ENCODE measurements at places on chromosomes 5 and 9.

DNA sequence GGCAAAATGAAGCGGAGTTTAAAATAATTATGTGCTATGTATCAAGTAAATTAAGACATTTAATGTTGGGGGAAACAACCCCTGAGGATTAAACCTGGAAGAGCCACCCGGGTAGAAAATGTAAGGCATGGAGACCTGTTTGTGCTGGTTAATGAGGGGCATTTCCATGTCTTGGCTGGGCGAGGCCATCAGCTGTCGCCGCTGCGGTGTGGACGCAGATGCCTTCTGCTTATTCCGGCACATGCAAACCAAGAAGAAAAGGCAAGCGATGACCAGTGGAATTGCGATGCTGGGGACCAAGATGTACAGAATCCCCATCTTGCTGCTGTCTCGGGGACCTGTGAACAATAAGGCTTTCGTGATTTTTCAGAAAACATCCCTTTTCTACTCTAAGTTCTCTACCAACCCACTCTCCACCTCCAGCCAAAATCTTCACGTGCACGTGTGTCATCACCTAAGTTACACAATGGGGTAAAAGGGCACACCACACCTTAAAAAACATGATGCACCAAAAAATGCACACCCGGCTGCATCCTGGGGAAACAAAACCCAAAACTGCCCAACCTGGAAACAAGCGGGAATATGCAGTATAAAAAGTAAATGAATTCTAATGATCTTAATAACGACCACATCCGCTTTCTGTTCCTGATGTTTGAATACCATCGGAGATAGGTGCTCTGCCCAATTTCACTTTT, 223.5 kb downstream of the ROR2 start:
- H3K4me1 ChIP-seq, result peaks cover 25% of the 10 kb centered on the region
- H3K36me3 ChIP-seq, result peaks cover 27% of the 10 kb centered on the region
- no peaks in the 10 kb centered on the region for H3K27me3 ChIP-seq
- H3K27ac ChIP-seq, result no peak overlapping the region
- no peak overlapping the region for H3K4me3 ChIP-seq

DNA sequence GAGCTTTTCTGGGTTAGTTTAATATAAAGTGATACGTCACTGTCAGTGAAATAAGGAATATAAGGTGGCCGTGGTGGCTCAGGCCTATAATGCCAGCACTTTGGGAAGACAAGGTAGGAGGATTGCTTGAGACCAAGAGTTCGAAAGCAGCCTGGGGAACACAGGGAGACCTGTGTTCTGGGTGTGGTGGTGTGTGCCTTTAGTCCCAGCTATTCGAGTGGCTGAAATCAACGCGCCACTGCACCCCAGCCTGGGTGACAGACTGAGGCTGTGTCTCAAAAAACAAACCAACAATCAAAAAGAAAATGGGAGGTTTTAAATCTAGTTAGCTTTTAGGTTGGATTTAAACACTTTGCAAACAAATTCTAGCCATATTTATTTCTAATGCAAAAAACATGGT, 53.1 kb downstream of the NSD1 start:
- peaks cover 22% of the 10 kb centered on the region for H3K4me1 ChIP-seq
- H3K27ac ChIP-seq, result no peak overlapping the region
- H3K27me3 ChIP-seq, result no peaks in the 10 kb centered on the region
- no peak overlapping the region for H3K4me3 ChIP-seq
- no peaks in the 10 kb centered on the region for H3K36me3 ChIP-seq

DNA sequence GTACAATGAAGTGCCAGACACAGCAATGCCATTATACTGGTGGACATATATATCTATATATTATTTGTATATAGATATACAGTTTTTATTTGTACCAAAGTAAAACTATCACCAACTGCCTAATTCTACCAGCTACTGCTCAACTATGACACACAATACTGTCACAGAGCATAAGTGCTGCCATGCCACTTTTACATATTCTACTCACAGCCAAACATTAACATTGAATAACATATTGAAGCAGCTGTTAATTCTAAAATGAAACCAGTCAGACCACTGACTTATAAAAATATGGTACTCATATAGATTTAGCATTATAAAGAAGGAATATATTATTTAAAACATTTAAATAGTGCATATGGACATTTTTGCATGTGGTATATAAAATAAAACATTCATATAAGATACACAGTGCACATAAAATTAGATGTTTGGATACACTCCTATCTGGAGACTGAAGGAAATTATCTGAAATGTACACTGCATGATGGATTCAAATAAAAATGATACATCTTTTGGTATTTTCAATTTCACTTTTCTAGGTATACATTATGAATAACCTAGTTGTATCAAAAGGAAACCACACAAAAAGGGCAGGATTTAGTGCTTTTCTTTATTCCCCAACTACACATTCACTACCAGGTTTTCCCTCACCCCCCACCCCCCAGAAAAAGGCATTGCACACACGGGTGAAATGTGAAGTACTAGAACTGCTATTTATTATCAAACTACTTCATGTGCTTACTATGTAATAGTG, 48.9 kb downstream of the PKD2L2 start:
- H3K4me3 ChIP-seq, result no peak overlapping the region
- peaks cover 6% of the 10 kb centered on the region for H3K4me1 ChIP-seq
- H3K27ac ChIP-seq, result no peak overlapping the region
- no peak for DNase-seq

DNA sequence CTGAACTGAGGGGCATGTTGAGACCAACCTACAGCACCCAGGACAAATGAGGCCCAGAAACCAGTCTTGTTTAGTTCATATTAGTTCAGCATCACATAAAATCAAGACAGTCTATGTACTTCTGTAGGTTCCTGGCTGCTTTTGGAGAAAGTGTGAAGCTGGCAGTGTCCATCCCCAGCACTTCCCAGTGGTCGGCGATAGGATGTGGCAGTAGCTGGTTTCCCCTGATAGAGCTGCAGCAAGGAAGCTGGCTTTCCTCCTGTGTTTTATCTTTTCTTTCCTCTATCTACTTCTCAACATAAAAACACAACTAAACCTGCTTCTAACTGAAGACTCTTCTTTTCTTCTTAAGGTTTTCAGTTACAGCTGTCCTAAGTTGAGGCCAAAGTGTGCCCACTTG, 43.0 kb upstream of the SLC46A2 start:
- no peak overlapping the region for H3K4me3 ChIP-seq
- no peaks in the 10 kb centered on the region for H3K27me3 ChIP-seq
- DNase-seq, result no peak
- H3K36me3 ChIP-seq, result no peaks in the 10 kb centered on the region
- no peak overlapping the region for H3K27ac ChIP-seq
- H3K4me1 ChIP-seq, result no peaks in the 10 kb centered on the region

Measured in sigmoid colon (tissue), 7 donors.